Activated CD4-positive, alpha-beta T cell treated with anti-CD3 and anti-CD28 coated beads, Interleukin-2, amount 50 U/mL, for 48 hours (primary cell): ENCODE measurements at places on chromosomes 4 and X.

GRCh38 chr4:183576701-183577404 is 72.0 kb downstream of the ING2 start:
- DNase-seq, result no peak

- no peak for DNase-seq
These were observed 39.7 kb upstream of the DHRSX start for GRCh38 chrX:2540426-2540947.

- DNase-seq, result no peak
These were observed 11.2 kb downstream of the RBM41 start for GRCh38 chrX:107107459-107107858.

- DNase-seq, result no peak
These were observed 29.3 kb downstream of the RAP1GDS1 start for GRCh38 chr4:98290511-98290910.

DNA sequence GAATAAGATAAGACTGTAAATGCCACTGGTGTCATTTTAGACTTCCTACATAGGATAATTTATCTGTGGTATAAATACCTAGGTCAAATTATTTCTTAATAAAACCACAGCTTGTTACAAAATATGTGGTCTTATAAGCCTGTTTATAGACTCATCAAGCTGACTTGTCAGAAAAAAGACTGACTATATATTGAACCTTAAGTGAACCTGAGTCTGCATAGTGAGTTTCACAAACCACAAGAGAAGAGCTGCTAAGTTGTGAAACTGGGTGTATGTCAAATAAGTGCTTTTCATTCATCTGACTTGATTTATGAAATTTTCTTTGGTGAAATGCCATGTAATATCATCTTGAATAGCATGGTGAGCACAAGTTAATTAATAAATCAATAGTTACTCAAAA is 48.4 kb upstream of the TMPRSS11A start:
- DNase-seq, result no peak

GRCh38 chr4:477686-478085 is 21.3 kb downstream of the ZNF721 start:
- DNase-seq, result no peak

DNA sequence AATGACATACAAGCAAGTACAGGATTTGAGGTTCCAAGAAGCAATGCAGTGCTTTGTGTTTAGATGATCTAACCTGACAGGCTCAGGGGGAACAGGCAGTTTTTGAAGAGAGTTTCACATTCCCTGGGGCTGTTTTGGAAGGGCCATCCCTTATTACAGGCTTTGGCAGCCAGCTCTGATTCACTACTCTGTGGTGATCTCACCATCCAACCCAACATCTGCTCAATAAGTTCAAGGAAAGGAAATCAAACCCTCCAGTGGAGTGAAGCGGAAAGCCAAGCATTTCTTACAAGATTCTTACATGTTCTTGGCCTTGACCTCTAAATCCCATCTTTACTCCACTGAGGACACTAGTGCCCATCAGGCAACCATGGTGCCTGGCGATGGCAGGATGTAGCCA is 7.5 kb downstream of the IDS start:
- DNase-seq, result no peak

- no peak for DNase-seq
These were observed 97.0 kb upstream of the STIM2 start for GRCh38 chr4:26763648-26764047.

DNA sequence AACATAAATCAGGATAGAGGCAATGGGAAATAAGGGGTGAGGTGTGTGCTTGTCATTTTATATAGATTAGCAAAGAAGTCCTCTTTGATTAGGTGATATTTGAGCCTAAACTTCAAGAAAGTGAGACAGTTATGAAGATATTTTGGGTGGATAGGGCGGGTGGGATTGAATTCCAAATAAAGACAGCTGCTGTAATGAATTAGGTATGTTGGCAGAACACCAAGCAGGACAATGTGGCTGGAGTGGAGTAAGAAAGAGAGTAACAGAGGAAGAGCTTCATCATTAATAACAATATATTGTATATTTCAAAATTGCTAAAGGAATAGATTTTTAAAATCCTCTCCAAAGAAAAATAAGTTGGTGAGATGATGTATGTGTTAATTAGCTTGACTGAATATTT is 91.0 kb upstream of the CENPE start:
- DNase-seq, result no peak

DNA sequence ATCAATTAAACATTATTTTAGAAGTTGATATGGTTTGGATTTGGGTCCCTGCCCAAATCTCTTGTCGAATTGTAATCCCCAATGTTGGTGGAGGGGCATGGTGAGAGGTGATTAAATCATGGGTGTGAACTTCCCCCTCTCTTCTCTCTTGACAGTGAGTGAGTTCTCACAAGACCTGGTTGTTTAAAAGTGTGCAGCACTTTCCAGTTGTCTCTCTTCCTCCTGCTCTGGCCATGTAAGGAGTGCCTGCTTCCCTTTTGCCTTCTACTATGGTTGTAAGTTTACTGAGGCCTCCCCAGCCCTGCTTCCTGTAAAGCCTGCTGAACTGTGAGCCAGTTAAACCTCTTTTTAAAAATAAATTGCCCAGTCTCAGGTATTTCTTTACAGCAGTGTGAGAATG is 141.4 kb downstream of the GALNTL6 start:
- no peak for DNase-seq

DNA sequence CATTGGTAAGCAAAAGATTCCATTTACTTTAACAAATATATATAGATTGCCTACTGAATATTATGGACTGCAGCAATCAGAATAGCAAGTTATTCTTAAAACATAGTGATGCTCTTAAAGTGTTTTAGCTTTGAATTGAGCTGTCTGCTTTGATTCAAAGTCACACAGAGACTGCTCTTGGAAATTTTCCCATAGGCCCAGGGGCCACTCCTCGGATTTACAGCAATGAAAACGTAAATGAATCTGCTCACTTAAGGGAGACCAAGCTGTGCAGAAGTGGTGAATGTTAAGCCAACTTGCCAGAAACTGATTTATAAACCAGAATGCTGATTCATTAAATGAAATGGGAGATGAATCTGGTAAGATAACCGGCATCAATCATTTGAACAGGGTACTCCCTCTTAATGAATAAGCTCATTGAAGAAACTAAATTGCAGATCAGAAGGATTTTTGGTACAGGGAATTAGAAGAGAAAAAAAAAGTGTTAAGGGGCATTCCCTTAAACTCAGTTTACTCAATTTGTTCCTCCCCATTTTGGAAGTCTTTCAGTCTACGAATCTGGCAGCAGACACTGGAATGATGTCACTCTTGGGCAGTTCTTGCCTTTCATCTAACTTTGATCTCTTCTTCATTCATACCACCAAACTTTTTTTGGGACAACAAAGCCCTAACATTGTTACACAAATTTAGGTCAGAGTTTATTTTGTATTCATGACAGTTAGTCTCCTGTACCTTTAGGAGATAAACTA is 363.3 kb upstream of the MAGEB2 start:
- DNase-seq, result no peak

DNA sequence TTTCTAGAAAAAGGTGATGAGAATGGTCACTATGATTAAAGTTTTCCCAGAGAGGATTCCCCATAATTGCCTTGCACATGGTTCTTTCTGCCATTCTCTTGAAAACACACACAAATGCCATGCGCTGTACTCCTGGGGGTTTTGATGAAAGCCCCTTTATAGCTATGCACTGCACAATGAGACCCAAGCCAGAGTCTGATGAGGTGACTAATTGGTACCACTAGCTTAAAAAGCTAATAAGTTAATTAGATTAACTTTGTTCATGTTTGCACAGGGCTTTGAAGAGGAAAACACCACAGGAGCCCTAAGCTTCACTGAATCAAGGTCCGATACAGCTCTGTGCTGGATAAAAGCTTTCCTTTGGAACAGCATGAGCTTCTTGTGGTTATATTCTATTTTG is 132.2 kb downstream of the NKX6-1 start:
- no peak for DNase-seq

GRCh38 chr4:27000820-27001219 is 140.2 kb downstream of the STIM2 start:
- no peak for DNase-seq

GRCh38 chr4:145055533-145056257 is 42.3 kb downstream of the ANAPC10 start:
- no peak for DNase-seq

DNA sequence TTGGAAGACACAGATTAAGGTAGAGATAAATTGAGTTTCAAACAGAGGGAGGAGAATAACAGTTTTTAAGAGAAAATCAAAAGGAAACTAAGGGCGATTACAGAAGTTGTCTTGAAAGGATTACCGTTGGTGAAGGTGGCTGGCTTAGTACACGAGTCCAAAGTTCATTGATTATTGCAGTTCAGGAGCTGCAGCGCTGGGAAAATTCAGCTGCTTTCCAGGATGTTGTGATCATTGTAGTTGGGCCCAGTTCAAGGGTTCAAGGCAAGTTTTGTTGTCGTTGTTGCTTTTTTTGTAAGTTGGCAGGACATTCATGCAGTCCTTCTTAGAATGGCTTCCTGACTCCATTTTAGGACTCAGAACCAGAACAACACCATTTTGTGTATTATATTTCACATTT is 461.7 kb downstream of the RAPGEF2 start:
- no peak for DNase-seq

- DNase-seq, result no peak
These were observed 4.4 kb upstream of the HAND2 start for GRCh38 chr4:173534434-173534833.

- no peak for DNase-seq
These were observed 37.6 kb downstream of the PF4 start for GRCh38 chr4:73944061-73944875.

DNA sequence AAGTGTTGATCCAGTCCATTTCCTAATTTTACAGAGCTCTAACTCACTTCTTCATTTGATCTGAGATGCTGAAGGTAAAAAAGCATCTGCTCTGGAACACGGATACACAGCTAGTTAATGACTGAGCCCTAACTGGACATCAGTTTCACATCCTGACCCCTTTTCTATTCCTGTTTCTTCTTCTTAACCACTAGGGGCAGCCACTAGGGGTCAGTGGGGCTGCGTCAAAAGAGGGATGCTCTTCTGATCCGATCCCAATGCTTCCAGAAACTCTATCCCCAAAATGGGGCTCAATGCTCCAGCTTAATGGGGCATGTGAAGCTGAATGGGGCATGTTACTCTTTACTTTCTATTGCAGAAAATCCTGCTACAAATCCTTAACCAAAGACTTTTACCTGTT is 33.4 kb upstream of the PHKA2 start:
- no peak for DNase-seq

DNA sequence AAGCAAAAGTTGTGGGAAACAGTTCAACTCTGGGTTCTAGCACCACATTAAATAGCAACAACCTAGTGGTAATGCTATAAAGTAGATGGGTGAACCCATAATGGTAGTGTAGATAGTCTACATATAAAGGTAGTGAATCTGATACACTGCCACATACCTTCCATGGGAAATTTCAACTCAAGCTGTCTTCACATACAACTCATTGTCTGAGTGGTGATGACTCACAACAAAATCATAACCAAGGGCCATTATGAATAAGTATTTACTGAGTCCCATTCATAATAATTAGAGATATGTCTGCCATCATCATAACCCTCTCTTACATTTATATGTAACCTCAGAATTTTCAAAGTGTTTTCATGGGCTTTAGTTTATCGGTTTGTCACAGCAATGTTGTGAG is 34.8 kb downstream of the EGF start:
- DNase-seq, result no peak

GRCh38 chrX:130049821-130050220 is 60.5 kb downstream of the ELF4 start:
- DNase-seq, result no peak

- peak; percentile 63 for DNase-seq
These were observed 736 bp downstream of the IDS start for GRCh38 chrX:149504226-149504914.

GRCh38 chr4:2936773-2937145 is 26.4 kb downstream of the NOP14 start:
- DNase-seq, result peak; percentile 82

GRCh38 chr4:171981185-171981584 is 168.0 kb downstream of the GALNTL6 start:
- DNase-seq, result no peak

DNA sequence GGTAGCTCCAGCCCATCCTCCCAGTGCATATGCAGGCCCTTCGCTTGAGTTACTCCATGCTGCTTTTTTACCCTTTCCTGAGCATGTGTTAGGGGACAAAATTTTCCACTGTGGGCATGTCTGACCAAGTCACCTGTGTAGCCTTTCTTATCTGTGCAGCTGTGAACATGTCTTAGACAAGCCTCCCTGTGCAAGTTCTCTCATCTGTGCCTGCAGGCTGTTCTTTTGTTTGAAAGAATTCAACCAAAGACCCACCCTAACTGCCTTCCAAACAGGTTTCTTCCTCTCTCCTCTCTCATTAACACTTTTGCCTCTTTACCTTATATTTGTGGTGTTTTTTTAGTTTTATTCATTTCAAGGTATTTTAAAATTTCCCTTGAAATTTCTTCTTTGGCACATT is 53.2 kb upstream of the SPIN4 start:
- DNase-seq, result no peak

- DNase-seq, result no peak
These were observed 39.6 kb downstream of the SCD5 start for GRCh38 chr4:82758701-82759685.

DNA sequence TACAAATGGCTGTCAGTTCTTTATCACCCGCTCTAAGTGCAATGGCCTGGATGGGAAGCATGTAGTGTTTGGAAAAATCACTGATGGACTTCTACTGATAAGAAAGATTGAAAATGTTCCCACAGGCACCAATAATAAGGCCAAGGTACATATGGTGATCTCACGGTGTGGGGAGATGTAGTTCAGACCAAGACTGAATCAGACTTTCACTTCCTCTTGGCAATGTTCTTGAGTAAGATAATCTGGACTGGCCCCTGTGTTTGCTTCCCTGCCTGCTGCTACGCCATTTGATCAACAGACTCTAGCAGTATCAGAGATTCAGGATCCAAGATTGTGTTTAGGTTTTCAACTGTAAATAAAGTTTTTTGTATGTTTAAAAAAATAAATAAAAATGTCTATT is 682.2 kb upstream of the AMOT start:
- no peak for DNase-seq
